Colonic mucosa (tissue), 4 donors: ENCODE measurements at places on chromosomes 12 and 14. TPM values are rescaled to one million over a fixed set of nuclear protein-coding genes. Genes with fewer than 3 reads are reported as not detected.

GRCh38 chr14:36834293-36834692 lies 172.6 kb downstream of the PAX9 start:
- H3K36me3 ChIP-seq, result no peaks in the 10 kb centered on the region
- H3K27ac ChIP-seq, result no peak overlapping the region
- H3K4me3 ChIP-seq, result no peak overlapping the region
- no peak for DNase-seq
- H3K27me3 ChIP-seq, result no peaks in the 10 kb centered on the region
- no peaks in the 10 kb centered on the region for H3K4me1 ChIP-seq

SOX5 gene
- 1.6 TPM for total RNA-seq

CCDC197 gene
- not detected for total RNA-seq

LBHD2 gene
- not detected for total RNA-seq

DNA sequence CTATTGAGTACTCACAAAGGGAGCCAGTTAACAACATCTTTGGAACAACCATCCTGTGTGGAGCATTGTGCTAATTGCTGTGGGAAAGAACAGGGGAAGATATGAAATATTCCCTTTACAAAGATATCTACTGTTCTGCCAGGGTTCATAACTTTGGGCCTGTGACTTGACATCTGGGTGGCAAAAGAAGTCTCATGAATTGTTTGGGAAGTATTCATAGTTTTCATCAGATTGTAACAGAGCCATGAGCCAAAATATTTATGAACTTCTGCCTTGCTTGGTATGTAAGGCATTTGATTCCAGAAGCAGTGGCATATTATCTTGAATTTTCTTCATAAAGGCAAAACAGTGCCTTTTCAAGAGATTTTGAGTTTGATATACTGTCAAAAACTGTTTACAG lies 816.2 kb downstream of the DIO2 start:
- no peak overlapping the region for H3K4me3 ChIP-seq
- no peak for DNase-seq
- H3K36me3 ChIP-seq, result no peaks in the 10 kb centered on the region
- H3K4me1 ChIP-seq, result no peaks in the 10 kb centered on the region
- no peaks in the 10 kb centered on the region for H3K27me3 ChIP-seq

ESR2 gene
- total RNA-seq, result 0.85 TPM

GNB3 gene
- total RNA-seq, result 0.72 TPM

DNA sequence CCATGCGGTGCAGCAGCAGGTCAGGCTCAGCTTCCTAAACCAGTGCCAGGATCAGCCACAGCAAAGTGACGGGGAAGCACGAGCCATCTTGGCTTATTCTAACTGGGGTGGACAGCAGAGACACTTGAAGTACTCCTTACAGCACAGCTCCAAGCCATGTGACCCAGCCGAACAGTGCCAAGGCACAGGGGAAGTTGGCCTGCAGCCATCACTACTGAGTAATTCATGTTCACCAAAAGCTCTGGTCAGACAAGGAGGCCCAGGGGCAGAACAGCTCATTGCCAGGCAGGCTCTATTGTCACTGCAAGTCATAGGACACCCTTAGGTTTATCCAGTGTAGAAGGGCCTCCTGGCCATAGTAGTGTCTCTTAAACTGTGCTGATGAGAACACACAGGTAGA lies 23.4 kb upstream of the SLC35F4 start:
- no peak overlapping the region for H3K4me3 ChIP-seq
- no peaks in the 10 kb centered on the region for H3K36me3 ChIP-seq
- no peaks in the 10 kb centered on the region for H3K27me3 ChIP-seq

- no peaks in the 10 kb centered on the region for H3K36me3 ChIP-seq
- H3K4me3 ChIP-seq, result no peak overlapping the region
- H3K27me3 ChIP-seq, result no peaks in the 10 kb centered on the region
- no peak for DNase-seq
Measured at GRCh38 chr12:40907115-40907527, 214.9 kb downstream of the CNTN1 start.

KLHL33 gene
- total RNA-seq, result 0.05 TPM

PLEK2 gene
- 71.6 TPM for total RNA-seq

DNA sequence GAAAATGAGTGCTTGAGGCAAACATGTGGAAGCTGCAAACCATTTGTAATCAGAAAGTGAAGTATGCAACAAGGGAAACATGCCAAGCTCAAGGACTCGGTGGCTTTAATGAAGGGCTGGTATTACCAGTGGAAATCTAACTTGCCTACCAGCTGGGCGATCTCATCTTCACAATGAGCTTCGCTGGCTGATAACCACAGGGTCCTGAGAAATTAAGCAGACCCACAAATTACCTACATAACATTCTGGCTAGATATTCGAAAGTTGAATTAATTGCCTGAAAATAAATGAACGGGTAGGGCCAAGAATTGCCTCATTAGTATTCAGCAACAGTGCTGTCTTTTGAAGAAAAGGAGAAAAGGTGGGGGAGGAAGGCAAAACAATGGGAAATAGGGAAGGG lies 439.4 kb downstream of the PDZRN4 start:
- no peak overlapping the region for H3K27ac ChIP-seq
- no peak for DNase-seq
- no peaks in the 10 kb centered on the region for H3K27me3 ChIP-seq
- no peaks in the 10 kb centered on the region for H3K36me3 ChIP-seq
- H3K4me1 ChIP-seq, result no peaks in the 10 kb centered on the region

DNA sequence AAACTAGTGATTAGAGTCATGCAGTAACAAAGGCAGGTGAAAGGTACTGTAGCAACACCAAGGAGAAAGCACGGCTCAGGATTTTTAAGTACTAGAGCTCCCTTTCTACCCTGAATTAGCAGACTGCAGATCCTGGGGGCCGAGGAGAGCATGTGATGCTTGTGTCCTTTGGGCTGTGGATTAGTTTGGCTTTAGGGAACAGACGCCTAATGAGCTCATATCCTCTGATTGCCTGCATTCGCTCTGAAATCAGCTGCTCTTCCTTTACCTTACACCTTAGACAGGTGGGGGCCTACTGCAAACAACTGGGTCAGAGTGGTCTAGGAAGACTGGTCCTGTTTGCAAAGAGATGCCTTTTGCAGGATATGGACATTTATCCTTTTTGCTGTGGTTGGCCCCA lies 2.2 kb downstream of the PIP4K2C start:
- H3K27ac ChIP-seq, result no peak overlapping the region
- no peak overlapping the region for H3K4me3 ChIP-seq
- DNase-seq, result no peak
- no peaks in the 10 kb centered on the region for H3K4me1 ChIP-seq
- H3K36me3 ChIP-seq, result no peaks in the 10 kb centered on the region
- no peaks in the 10 kb centered on the region for H3K27me3 ChIP-seq

ARG2 gene
- 4.7 TPM for total RNA-seq

LIN7A gene
- total RNA-seq, result 0.17 TPM

DNA sequence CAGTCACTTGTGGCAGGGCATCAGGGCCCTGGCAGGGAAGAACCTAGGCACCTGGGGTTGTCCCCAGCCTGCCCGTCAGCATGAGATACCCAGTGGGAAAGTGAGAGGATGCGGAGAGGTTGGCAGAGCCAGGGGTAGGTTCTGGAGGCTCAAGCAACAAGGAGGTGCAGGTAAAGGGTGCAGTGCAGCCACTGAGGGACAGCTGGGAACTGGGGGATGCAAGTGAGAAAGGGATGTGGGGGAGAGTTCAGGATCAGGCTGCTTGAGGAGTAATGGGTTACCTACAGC lies 18.7 kb downstream of the VASH1 start:
- no peak for DNase-seq
- H3K4me1 ChIP-seq, result no peaks in the 10 kb centered on the region
- H3K36me3 ChIP-seq, result no peaks in the 10 kb centered on the region
- H3K27me3 ChIP-seq, result no peaks in the 10 kb centered on the region
- no peak overlapping the region for H3K27ac ChIP-seq
- no peak overlapping the region for H3K4me3 ChIP-seq

GRCh38 chr14:43914041-43914693 lies 592.9 kb downstream of the FSCB start:
- H3K27me3 ChIP-seq, result no peaks in the 10 kb centered on the region
- no peaks in the 10 kb centered on the region for H3K4me1 ChIP-seq
- DNase-seq, result no peak

- DNase-seq, result no peak
- H3K27ac ChIP-seq, result no peak overlapping the region
- H3K27me3 ChIP-seq, result no peaks in the 10 kb centered on the region
- no peaks in the 10 kb centered on the region for H3K4me1 ChIP-seq
Measured at GRCh38 chr12:111069886-111070285, 149.5 kb upstream of the MYL2 start.

- DNase-seq, result no peak
- H3K4me3 ChIP-seq, result no peak overlapping the region
- H3K36me3 ChIP-seq, result no peaks in the 10 kb centered on the region
- no peaks in the 10 kb centered on the region for H3K27me3 ChIP-seq
- no peak overlapping the region for H3K27ac ChIP-seq
Measured at GRCh38 chr12:65518771-65519170, 240.3 kb downstream of the MSRB3 start.

CINP gene
- total RNA-seq, result 29.5 TPM

KRT85 gene
- not detected for total RNA-seq

RAB15 gene
- total RNA-seq, result 43.8 TPM

DNA sequence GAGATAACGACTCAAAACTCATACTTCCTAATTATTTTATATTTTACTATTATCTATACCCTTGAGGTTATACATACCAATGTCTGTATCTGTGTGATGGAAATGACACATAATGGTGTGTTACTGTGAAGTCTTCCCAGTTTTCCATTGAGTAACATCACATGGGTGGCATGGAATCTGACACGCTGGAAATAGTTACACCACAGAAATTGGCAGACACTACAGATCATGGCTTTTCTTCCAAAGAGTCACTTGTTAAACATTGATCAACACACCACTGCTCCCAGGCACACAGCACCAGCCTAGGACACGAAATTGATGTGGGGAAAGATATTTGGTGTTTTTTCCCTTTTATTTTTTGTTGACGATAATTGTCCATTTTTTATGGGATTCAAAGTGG lies 33.0 kb upstream of the VWF start:
- no peaks in the 10 kb centered on the region for H3K27me3 ChIP-seq
- no peaks in the 10 kb centered on the region for H3K4me1 ChIP-seq
- H3K27ac ChIP-seq, result no peak overlapping the region
- H3K4me3 ChIP-seq, result no peak overlapping the region

DNA sequence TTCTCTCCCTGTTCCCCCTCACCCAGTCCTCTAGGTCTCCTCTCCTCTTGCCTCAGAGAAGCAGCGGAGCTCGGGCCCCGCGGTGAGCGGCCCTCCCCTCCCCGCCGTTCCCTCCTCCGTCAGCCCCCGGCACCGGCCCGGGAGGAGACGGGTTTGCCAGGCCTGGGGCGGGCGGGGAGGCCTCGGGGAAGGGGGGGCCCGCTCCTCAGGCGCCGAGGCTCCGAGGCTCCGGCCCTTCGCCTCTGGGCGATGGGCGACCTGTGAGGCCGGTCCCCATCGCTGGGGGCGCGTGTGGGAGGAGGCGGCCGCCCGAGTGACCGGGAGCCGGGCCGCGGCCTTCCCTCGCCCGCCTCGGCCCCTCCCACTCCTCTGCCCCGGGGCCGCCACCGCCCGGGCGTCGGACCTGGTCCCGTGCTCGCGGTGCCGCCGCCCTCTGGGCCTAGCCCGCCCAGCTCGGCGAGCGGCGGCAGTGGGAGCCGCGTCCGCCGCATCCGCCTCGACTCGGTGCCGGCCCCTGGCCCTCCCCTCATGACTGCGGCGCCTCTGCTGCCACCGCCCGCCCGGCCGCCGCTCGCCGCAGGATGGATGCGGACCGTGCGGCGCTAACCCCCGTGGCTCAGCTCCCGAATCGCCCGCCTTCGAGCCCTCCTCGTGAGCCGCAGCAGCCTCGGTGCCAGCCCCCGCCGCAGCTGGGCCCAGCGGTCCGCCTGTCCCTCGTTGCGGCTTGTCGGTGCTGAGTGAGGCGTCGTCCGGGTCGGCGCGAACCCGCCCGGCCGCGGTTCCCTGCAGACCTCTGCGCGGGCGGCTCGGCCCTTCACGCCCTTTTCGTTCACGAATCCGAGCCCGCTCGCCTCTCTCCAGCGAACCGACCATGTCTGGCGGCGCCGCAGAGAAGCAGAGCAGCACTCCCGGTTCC lies 574 bp downstream of the WNK1 start:
- H3K4me1 ChIP-seq, result peaks cover 11% of the 10 kb centered on the region
- H3K36me3 ChIP-seq, result no peaks in the 10 kb centered on the region
- H3K27ac ChIP-seq, result peak overlapping the region; percentile 98
- peak overlapping the region; percentile 95 for H3K4me3 ChIP-seq
- DNase-seq, result peak; percentile 60

GRCh38 chr12:212415-212714 lies 1.6 kb downstream of the SLC6A12 start:
- no peaks in the 10 kb centered on the region for H3K36me3 ChIP-seq
- no peak overlapping the region for H3K27ac ChIP-seq
- no peak overlapping the region for H3K4me3 ChIP-seq
- DNase-seq, result no peak
- H3K4me1 ChIP-seq, result no peaks in the 10 kb centered on the region

OVCH1 gene
- total RNA-seq, result not detected
